Smooth muscle cell of trachea (primary cell): ENCODE measurements at places on chromosomes 12 and 14. TPM values are rescaled to one million over a fixed set of nuclear protein-coding genes. Genes with fewer than 3 reads are reported as not detected.

Gene TRPV4
- 0.87 and 2.5 TPM in 2 replicates for total RNA-seq

Gene SMCO2
- 0.15 and 0.17 TPM in 2 replicates for total RNA-seq

Gene PLEKHG7
- not detected in 2 replicates for total RNA-seq

Gene DYRK4
- 36.2 and 52.7 TPM in 2 replicates for total RNA-seq

Gene AICDA
- not detected in 2 replicates for total RNA-seq

Gene TMEM132D
- total RNA-seq, result not detected in 2 replicates

Gene TMEM233
- under 0.01 TPM in 2 replicates for total RNA-seq

Gene ARMH4
- 5.5 and 5.8 TPM in 2 replicates for total RNA-seq

Gene PHLDA1
- 131 and 269 TPM in 2 replicates for total RNA-seq

Gene DPF3
- total RNA-seq, result 7.9 and 13.9 TPM in 2 replicates

Gene TGM1
- total RNA-seq, result 0.83 and 1.5 TPM in 2 replicates

Gene SLC7A8
- total RNA-seq, result 14.7 and 24.8 TPM in 2 replicates

Gene SSPN
- 10.9 and 15.1 TPM in 2 replicates for total RNA-seq

Gene PIP4P1
- 26.5 and 29.4 TPM in 2 replicates for total RNA-seq

Gene GNB3
- total RNA-seq, result 1.7 and 2.9 TPM in 2 replicates

Gene IL26
- not detected in 2 replicates for total RNA-seq

Gene OVCH1
- 0.15 and 0.83 TPM in 2 replicates for total RNA-seq

Gene GLT1D1
- total RNA-seq, result not detected in 2 replicates

Gene DLK1
- under 0.01 TPM in 1 of 2 replicates, not detected in the other for total RNA-seq

Gene CD27
- 0.17 TPM in 1 of 2 replicates, not detected in the other for total RNA-seq

Gene LRRC43
- 1.0 and 3.3 TPM in 2 replicates for total RNA-seq

Gene CD4
- 0.15 and 2.2 TPM in 2 replicates for total RNA-seq

Gene CCDC175
- total RNA-seq, result not detected in 2 replicates

Gene CLEC12A
- not detected in 2 replicates for total RNA-seq

Gene TUBA1C
- total RNA-seq, result 476 and 565 TPM in 2 replicates

Gene DHRS2
- 0.33 TPM in 1 of 2 replicates, not detected in the other for total RNA-seq

Gene MSRB3
- 37.1 TPM in 2 replicates for total RNA-seq

Gene ASPG
- total RNA-seq, result not detected in 2 replicates

Gene CCDC177
- under 0.01 TPM in 2 replicates for total RNA-seq

Gene SCNN1A
- total RNA-seq, result under 0.01 TPM in 1 of 2 replicates, not detected in the other

Gene NFATC4
- total RNA-seq, result 108 and 149 TPM in 2 replicates

Gene C14orf119
- 67.8 and 72.4 TPM in 2 replicates for total RNA-seq

Gene PTPN21
- 10.3 and 14.8 TPM in 2 replicates for total RNA-seq

Gene PRIMA1
- not detected in 2 replicates for total RNA-seq
